CD4-positive, alpha-beta T cell treated with Interleukin-1 beta for 1 hour (primary cell): ENCODE measurements at places on chromosomes 16 and 17.

- peak; percentile 37 for DNase-seq
These were observed 6.9 kb downstream of the IGFBP4 start for GRCh38 chr17:40450175-40450574.

GRCh38 chr17:36135465-36135864, 31.8 kb downstream of the CCL4 start:
- no peak for DNase-seq

- peak; percentile 60 for DNase-seq
These were observed 1.1 kb downstream of the ABAT start for GRCh38 chr16:8675183-8676159.

DNA sequence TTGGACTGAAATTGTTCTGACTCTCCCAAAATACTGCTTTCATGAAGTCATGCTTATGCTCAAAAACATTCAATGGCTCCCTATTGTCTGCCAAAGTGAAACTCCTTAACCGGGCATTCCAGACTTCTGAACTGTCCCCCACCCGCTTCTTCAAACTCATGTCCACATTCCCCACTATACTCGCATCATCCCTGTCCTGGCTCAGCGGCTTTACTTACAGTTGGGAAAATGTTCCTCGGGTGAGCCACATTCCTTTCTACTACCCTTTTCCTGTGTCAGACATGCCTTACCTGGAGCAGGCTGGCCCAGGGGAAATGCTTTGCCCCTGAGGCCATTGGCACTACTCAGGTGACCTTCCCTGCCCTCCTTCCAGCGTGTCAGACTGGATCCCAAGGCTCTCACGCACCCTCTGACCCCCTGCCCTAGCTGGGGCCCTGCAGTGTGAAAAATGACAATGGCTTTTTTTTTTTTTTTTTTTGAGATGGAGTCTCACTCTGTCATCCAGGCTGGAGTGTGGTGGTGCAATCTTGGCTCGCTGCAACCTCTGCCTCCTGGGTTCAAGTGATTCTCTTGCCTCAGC, 5.3 kb downstream of the CYGB start:
- DNase-seq, result no peak

GRCh38 chr16:27690608-27691007, 140.7 kb downstream of the KATNIP start:
- peak; percentile 3 for DNase-seq

DNA sequence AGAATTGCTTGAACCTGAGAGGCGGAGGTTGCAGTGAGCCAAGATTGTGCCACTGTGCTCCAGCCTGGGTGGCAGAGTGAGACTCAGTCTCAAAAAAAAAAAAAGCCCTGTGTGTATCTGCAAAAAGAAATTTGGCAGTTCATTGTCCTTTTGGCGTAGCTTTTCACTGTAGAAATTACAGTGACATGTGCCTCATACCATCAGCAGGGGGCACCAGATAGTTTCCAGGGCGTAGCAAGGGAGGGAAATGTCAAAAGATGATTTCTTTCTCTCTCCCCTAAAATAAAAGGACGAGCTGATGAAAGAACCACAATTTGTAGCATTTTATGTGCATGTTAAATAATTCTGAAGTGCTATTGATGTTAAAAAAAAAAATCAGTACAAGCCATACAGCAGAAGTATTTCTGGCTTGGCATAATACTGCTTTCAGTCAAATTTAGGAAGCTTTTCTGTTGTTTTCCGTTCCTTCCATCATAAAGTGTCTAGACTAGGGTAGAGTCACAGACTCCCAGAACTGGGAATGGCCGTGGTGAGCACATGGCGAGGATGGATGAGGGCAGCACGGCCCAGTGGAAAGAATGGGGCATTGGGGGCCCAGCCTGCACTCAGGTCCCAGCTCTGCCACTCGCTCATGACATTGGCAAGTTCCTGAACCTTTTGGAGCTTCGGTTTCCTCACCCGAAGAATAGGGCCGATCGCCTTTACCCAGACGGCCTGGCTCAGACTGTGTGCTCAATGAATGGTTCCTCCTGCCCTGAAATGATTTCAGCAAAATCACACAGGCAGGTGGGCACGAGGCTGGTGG, 59.8 kb upstream of the RPH3AL start:
- peak; percentile 81 for DNase-seq

GRCh38 chr17:73986641-73987177, 216.8 kb upstream of the RPL38 start:
- DNase-seq, result no peak

DNA sequence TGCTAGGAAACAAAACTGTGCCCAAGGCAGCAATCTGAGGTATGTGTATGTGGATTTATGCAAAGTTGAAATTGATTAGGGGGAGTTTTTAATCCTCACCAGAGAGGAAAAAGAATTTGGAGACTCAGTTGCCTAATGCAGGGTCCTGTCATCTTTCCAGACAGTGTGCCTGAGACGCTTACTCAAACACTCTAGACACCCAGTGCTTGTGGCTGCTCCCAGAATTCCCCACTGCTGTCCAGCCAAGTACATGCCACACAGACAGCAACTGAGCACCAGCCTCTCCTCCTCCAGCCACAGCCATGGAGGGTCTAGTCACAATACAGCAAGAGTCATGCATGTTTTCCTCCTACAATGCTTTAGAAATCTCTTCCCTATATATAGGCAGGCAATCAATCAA, 118.1 kb downstream of the HIC1 start:
- no peak for DNase-seq

- DNase-seq, result no peak
These were observed 15.1 kb downstream of the GJD3 start for GRCh38 chr17:40349477-40349894.

GRCh38 chr17:38872671-38873385, 3.0 kb downstream of the LASP1 start:
- DNase-seq, result no peak

DNA sequence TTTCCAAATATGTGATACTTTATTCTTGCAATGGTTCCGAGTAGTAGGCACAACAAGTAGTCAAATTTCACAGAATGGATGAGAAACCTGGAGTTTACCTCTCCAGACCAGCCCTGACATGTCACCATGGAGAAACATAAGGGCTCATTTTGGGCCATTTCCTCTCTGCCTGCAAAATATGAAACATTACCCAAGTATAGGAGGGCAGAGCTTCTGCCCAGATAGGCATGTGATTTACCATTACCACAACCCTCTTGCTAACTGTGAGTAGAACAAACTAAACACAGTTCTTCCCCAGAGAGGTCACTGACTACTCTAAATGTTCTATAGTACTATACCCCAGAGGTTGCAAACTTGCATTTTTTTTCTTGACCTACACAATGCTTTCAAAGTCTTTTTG, 15.7 kb upstream of the KPNB1 start:
- DNase-seq, result no peak

DNA sequence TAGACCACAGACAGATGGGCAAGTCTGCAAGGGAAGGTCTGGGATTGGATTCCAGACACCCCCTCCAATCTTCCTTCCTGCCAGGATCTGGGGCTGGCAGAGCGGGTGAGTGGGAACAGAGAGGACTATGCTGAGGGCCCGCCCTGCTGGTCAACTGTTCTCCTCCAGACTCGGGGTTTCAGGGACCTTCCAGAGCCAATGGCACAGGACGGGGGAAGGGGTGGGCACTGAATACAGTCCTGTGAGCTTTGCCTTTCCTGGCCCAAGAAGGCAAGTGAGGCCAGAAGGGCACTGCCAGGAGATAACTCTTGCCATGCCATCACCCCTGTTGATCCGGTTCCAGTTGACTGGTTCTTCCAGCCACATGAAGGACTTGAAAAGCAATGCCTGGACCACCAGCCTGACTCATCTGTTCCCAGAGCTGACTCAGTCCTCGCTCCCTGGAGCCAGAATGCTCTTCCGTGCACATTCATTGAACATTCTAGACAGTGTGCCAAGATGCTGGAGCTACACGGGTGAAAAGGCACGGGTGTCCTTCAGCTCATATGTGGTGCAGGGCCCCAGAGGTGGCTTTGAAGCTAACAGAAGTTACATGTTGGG, 533 bp upstream of the MEFV start:
- no peak for DNase-seq

DNA sequence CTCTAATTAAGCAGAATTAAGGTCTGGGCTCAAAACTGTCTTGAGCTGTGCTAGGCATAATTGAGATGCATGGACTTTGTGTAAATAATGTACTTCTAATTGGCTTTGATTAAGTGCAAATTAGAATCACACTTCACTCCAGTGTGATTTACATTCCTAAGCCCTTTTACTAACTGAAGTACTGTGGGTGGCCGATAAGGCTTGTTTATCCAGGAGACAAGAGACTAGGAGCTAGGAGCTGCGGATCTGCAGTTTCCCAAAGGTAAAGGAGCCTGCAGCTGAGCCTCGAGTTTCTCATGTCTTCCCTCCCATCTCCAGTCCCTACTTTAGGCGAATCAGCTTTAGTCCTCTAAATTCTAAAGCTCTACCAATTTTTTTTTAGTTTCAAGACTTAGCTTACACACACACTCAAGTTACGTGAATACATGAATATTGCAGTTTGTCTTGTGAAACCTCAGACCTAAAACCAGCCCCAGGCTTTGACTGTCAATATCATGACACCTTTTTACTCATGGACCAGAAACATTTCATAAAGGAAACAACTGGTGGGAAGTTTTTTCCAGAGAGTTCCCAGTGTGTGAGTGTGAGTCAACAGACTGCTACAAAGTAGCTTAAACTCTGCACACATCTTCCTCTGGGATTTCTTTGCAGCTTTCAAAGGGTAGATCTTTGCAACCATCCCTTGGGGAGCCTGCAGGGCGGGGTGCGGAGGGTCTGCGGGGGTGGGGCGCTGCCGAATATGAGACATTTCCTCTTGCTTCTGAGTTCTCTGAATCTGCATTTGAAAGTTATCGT, 113.9 kb upstream of the TBX2 start:
- no peak for DNase-seq

DNA sequence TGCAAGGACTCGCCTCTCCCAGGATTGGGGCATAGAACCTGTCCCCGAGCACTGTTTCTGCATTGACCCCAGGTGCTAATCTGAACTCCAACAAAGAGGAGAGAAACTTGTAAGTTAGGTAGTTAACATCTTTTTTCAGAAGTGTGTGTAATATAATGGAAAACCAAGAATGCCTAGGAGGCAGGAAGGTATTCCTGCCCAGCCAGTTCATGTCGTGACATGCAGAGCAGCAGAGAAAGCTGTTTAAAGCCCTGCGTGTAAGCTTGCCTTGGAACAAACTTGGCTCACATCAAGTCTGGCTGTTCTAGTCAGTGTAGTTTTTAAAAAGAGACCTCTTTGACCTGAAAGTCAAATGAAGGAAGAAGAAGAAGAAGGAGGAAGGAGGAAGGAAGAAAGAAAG, 2.1 kb upstream of the GNA13 start:
- no peak for DNase-seq

DNA sequence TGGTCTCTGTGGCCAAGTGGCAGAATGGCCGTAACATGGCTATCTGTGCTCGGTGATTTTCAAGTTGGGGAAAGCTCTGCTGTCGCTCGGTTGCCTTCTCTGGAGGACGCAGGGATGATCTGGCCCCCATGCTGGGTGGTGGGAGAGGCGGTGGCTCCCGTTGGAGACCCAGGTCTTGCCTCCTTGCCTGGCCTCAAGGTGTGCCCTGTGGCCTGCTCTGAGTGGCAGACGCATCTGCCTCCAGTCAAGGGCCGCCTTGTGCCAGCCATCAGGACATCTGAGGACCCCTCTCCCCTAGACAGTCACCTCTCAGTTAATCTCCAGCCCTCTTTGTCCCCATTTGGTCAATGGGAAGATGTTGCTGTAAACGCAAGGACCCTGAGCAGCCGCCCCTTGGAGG, 165.9 kb downstream of the CCDC182 start:
- no peak for DNase-seq

GRCh38 chr17:59347975-59348391, 16.5 kb downstream of the YPEL2 start:
- no peak for DNase-seq

DNA sequence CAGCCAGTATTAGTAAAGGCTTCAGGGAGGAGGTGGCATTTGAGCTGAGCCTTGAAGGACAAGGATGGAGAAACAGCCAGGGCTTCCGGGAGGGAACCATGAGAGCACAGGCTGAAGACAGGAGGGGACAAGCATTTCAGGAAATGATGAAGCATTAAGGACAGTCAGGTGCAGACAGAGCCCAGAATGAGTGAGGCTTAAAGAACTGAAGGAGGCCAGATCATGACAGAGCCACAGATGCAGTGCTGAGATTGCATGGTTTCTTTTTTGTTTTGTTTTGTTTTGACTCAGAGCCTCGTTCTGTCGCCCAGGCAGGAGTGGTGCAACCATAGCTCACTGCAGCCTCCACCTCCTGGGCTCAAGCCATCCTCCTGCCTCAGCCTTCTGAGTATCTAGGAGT, 211.5 kb downstream of the SOX9 start:
- DNase-seq, result no peak

DNA sequence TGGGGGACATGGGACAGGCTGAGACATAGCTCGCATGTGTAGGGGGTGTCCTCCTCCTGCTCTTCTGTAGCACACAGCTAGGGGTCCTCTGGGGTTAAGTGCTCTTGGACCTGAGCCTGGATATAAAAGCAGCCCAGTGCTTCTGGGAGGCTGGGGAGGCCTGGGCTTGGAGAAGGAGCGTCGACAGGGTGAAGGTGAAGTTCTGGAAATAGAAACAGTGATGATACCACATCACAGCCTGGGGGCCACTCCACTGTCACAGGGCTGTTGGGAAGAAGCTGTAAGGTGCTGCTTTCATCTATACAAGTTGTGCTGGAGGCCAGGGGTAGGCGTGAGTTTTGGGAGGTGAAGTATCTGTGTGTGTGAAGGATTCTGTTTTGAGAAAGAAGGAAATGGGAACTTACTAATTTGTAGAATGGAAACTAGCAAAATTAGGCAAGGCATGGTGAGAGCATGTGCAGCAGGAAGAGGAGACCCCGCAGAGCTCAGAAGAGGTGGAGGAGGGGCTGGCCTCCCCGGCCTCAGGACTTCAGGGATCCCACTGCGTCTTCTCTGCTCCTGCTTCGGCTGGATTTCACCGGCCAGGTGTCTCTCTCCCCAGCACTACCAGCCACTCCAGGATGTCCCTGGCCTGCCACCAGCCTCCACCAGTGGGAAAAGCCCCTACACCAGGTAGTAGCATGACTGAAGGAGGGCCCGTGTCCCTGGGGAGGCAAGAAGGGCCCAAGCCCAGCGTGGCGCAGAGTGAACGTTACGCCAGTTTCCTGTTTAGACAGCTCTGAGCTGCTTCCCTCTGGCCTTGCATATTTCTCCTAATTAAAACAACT, 19.4 kb downstream of the PLCG2 start:
- peak; percentile 71 for DNase-seq

DNA sequence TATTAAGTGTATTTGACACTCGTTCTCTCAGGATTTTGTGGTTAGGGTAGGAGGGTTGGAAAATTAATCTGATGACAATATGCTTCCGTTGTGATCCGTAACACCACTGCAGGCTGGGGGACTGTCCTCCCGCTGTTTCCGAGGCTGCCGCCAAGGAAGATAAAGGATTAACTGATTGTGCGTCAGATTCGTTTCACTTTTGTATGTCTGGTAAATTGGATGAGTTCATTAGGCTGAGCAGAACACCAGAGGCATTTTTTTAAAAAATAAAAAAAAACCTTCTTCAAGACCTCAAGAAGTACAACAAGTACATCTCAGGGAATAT, 486.7 kb upstream of the SALL1 start:
- DNase-seq, result no peak

DNA sequence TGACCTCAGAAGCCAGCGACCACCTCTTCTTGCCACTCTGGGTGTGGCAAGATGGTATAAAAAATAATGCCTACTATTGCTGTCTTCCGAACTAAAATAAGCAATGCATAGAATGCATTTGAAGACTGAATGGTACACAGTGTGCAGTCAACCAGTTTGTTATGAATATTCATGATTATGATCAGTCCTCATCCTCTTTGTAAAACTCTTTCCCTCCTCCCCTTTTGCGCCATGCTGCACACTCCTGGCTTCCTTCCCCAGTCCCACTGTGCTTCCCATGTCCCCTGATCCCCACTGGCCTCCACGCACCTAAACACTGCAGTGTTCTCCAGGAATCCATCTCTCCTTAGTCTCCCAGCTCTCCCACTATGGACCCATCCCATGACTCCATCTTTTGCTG, 348.0 kb downstream of the SOX9 start:
- no peak for DNase-seq
